Ammon's horn (tissue), 1 donor: ENCODE measurements at places on chromosomes 3 and 15.

GRCh38 chr15:81372575-81372974 is 1.4 kb downstream of the TMC3 start:
- DNase-seq, result no peak

GRCh38 chr3:24201301-24201700 is 256.2 kb downstream of the NR1D2 start:
- DNase-seq, result no peak

DNA sequence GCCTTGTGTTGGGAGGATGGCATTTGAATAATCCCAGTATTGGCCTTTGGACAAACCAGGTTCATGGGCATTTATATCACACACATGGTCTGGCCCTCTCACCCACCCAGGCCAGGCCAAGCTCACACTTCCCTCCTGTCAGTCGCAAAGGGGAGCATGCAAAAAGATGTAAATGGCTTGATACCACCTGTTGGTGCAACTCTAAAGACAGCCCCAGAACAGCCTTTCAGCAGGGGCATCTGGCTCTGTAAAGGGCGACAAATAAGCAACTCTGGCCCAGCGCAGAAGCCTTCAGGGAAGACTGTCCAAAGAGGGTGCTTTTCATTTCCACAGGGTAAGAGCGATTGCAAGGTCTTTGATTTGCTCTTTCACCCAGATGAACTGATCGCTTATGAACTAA is 91.8 kb downstream of the USP13 start:
- DNase-seq, result no peak

GRCh38 chr3:173028351-173028750 is 112.7 kb downstream of the SPATA16 start:
- no peak for DNase-seq

GRCh38 chr3:21017115-21017852 is 733.7 kb downstream of the ZNF385D start:
- DNase-seq, result no peak

DNA sequence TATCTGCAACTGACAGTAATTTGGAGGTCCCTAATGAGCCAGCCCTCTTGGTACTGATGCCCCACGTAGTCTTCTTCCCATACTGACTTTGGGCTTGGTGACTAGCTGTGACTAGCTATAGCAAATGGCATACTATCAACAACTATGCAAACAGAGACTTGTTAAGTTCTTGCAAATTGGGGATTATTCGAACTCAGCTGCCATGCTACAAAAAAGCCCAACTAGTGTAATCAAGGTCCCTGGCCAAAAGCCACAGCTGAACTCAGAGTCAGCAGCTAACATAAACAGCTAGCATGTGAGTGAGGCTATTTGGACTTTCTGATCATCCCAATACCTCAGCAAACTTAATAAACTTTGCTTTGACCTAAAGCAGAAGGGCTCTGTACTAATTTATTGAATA is 121.2 kb upstream of the PLXND1 start:
- no peak for DNase-seq

DNA sequence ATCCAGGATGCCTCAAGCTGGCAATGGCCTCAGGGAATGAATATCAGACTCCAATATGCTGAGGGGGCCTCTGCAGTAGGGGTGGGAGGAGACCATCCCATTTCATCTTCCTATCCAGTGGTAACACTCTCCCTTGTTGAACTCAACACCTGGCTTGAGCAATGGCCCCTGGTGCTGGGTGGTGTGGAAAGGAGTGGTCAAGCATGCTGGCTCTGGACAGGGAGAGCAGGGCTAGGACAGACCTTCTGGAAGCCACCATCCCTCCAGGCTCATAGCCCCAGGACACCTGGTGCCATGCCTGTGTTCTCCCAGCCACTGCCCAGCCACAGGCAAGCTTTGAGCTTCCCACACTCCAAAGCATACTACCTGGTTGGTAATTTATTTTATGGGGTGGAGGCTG is 9.6 kb downstream of the DNAH1 start:
- DNase-seq, result no peak

DNA sequence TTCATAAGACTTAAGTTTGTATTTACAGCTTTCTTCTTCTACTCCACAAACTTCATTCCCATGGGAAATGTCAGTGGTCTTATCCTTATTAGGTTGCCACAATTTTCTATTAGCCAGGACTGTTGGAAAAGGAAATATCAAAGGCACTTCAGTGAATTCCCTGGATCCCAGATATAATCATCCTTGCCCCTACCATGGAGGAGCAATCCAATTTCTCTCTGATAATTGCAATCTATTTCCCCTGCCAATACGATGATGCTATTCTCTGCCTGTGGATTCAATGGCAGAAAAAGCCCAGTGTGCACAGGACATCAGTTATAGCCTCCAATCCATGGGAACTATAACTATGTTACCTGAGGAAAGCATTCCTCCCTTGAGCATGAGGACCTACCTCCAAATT is 536.4 kb upstream of the UBE2E2 start:
- DNase-seq, result no peak

DNA sequence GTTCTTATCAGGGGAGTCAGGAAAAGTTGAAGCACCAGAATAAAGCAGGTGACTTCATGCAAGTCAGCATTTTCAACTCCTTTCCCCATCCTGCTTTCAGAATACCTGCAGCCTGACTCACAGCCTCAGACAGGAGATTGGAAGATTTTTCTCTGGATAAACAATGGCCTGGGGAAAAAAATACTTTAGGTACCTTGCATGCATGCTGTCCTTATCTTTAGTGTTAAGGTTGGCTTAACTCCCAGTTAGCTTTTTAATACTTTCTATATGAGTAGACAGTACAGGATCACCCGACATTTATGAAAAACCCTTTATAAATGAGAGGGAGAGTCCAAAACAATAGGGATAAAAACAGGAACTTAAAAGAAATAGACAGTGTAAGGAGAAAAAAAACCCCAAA is 53.6 kb downstream of the PAK2 start:
- DNase-seq, result no peak

- DNase-seq, result no peak
These were observed 585.2 kb downstream of the EPHA3 start for GRCh38 chr3:89692601-89693000.

DNA sequence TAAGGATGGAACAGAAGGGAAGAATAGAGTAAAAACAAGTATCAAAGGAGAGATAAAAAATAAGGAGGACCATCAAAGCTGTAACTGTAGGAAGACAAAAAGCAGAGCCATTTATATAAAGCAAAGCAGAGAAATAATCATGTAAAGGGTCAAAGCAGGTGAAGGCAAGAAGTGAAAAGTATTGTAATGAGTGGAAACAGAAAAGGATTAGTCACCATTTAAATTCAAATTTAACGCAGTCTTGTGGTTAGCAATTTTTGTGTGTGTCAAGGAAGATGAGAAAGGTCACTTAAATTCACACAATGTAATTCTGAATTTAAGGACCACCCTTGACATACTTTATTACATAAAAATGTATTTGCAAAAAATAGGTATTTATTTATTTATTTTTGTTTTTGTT is 567.8 kb downstream of the ROBO1 start:
- no peak for DNase-seq

- DNase-seq, result no peak
These were observed 699.5 kb upstream of the CFAP20DC start for GRCh38 chr3:59749291-59749690.

DNA sequence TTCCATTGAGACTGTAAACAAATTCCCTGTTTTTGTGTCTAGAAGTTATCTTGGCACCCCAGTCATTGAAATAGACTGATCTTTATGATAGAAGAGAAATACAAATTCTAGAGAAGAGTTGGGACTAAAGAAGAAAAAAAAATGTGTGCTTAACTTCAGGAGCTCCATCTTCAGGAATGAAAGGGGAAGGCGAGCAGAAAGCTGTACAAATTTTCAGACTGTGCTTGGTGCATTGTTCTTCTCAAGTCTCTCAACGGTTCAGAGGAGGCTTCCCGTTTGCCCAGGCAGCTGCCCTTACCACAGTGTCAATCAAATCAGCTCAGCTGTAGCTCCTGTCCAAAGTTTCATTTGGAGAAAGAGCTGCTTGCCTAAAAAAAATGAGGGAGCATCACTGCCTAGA is 41.7 kb downstream of the OXSM start:
- DNase-seq, result peak; percentile 28

DNA sequence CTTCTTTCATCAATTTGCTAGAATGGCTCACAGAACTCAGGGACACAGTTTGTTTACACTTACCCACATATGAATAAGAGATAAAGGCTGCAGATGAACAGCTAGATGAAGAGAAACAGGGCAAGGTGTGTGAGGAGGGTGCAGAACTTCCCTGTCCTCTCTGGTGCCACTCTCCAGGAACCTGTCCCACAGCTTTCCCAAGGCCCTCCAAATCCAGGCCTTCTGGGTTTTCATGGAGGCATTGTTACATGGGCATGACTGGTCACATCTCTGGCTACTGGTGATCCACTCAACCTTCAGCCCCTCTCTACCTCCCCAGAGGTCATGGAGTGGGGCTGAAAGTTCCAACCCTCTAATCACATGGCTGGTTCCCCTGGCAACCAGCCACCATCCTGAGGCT is 73.6 kb downstream of the ITGB5 start:
- DNase-seq, result no peak

- DNase-seq, result no peak
These were observed 15.0 kb downstream of the TAGLN3 start for GRCh38 chr3:112013784-112014143.

- peak; percentile 30 for DNase-seq
These were observed 27.2 kb upstream of the POMGNT2 start for GRCh38 chr3:43132870-43133636.

DNA sequence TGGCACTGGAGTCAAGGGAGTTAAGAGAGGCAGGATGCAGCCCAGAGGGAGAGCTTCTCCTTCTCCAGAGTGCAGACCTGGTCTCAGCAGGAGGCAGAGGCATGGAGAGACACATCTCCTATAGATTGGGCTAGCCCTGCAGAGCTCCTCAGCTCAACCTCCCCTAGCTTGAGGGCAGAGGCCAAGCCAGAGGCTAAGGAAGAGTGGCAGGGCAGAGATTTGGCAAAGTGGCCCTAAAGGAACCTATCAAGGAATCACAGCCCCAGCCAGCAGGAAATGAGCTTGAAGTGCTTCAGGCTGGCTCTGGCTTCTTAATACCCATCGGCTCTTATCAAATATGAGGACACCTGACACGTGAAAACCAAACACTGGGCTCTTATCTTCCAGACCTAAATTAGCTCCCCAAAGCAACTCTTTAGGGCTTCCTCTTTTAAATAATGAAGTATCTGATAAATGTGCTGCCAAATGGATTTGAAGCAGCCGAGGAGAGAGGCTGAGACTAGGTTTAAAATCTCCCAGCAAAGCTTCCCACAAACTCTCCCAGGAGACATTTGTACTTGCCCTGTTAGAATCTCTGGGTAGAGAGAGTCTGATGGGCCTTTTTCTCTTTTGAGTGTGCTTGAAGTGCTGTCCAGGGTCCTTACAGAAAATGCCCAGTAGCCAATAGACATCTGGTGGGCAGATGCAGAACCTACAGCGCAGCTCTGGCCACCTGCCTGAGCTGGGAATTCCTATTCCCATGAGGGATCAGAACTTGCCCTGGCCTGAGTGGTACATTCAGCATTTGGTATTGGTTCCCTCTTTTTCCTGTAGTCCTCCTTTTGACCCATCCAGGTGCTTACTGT is 271.4 kb downstream of the CLSTN2 start:
- no peak for DNase-seq

DNA sequence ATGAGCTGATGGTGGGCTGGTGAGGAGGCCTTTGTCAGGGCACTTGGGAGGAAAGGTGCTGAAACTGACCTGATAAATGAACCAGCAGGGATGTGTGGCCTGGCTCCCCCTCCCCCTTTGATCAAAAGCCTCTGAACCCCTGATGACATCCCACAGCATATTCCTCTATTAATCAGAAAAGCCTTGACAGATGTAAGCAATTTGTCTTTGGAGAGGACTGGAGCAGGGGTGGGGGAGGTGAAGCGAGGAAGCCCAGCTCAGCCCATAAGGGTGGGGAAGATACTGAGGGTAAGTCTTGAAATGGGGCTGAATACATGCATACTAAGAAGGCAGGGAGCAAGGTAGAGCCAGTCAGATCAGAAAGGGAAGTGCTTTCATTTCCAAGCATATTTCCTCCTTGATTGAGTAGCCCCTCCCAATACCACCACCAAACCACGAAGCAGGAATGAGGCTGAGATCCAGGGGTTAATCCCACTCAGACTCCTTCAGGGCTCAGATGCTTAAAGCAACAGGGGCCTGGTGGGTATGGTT is 34.7 kb upstream of the MRPS22 start:
- no peak for DNase-seq

DNA sequence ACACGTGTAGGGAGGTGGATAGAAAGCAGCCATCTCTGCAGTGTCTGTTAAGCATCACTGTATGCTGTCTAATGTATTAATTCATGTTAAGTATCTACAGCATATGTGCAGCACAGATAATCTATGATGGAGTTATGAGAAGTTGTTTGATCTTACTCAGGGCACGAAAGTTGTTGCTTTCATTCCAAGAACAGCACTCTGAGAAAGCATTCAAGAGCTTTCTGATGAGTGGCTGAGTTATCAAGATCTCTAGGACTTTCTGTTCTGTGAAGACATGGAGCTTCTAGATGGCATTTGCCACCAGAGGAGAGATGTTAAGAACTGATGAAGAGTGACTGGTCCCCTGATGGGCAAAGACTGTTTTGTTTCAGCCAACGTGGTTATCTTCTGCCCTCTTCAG is 22.6 kb upstream of the TPRG1 start:
- no peak for DNase-seq

- DNase-seq, result no peak
These were observed 921 bp downstream of the MGLL start for GRCh38 chr3:127821394-127821793.

- DNase-seq, result peak; percentile 31
These were observed 52.4 kb upstream of the BLM start for GRCh38 chr15:90664650-90665287.

GRCh38 chr3:72141264-72141663 is 356.3 kb upstream of the PROK2 start:
- no peak for DNase-seq

DNA sequence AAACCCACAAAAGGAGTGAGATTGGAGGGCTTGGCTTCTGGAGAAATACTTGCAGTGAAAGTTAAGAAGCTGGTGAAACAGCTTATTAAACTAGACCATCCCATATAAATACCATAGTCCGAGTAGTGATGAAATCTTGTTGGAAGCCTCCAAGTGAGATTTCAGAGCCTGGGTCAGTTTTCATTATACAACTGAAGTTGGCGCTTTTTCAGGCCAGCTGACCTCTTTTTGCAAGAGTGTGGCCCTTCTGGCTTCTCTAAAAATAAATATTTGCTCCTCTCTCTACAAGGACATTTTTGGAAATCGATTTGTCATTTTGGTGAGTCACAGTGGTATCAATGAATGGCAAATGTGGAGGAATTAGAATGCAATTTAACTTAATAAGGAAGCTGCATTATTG is 51.2 kb upstream of the THRB start:
- no peak for DNase-seq
